Amniotic stem cell (primary cell): ENCODE measurements at places on chromosomes 12 and 14.

DNA sequence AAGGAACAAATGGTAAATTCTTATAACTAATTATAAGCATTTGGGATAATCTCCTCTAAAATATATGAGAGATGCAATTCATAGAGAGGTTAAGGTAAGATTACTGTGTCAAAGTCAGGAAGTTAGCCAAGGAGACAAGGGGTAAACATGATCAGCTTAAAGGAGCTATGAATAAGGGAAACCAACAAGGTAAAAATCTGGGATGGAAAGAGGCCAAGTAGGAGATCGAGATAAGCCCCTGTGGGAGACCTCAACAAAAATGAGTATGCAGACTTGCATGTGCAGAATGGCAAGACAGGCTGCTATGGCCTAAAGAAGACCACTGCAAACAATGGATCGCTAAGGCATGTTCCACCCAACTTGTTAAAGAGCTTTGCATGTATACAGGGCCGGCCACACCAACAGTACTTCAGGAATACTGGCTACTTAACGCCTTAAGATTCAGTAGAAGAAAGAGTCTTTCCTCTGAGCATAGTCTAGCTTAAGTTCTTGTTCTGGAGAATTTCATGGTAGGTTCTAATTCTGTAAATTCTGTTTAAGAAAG is 738.6 kb downstream of the GALC start:
- no peak for DNase-seq

DNA sequence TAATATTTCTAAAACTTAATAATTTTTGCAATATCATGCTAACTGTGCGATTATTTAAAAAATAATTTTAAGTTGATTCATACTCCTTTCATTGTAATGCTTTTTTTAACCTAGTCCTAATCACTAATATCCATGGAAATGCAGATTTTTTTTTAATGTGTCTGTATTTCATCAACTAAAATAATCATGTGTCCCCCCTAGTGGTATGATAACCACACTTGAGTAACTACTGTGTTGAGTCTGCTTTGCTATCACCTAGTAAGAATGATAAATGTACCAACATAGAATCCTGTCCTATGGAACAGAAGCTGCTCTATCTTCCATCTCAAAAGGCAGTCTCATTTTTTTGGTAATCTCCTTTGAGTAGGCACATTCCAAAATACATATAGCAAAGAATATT is 19.1 kb upstream of the SYNE2 start:
- no peak for DNase-seq

DNA sequence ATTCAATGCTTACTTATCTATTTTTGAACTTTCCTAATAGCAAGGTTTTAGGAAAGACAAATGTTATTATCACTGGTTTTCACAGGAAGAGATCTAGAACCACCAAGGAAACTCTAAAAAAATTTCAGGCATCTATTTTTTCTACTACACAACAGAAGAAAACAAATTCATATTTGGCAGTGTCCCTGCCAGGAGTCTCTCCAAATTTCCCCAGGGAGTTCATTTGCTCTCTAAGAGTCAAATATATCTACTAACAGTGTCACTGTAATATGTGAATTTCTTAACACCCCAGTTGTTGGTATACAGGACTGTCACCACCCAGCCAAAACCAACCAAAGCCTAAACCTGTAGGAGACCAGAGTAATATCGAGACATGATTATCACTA is 83.4 kb downstream of the STXBP6 start:
- DNase-seq: no peak

- no peak for DNase-seq
Measured at GRCh38 chr12:48388938-48389337, 38.2 kb upstream of the ZNF641 start.

DNA sequence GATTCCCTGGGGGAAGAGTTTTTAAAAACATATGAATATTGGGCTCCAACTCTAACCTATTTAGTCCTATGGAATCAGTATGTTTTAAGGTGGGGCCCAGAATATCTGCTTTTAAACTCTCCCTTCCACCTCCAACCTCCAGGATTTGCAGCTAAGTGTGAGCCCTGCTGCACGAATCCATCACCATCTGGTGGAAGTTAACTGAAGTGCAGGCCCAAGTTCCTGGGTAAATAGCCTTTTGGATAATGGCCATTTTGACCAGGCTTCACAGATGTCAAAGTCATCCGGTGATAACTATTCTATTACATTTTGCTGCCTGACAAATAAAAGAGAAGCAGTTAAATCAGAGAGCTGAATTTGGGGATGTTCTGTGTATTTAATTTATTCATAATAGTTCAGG is 58.1 kb upstream of the RMST start:
- no peak for DNase-seq

DNA sequence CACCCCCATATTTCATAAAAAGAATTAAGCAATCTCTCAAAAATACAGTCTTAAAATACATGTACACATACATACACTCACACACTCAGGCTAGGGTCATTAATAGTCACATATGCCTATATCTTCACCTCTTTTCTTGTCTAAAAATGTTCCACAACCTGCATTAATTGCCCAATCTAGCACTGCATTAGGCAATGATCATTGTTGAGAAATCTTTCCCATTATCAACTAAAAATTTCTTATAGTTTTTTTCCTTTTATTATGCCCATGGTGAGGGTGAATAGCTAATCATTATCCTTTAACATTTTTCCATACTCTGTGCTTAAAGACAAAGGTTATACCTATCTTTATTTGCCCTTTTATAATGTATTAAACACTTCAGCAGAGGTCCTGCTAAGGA is 38.3 kb downstream of the FSCB start:
- DNase-seq: no peak

DNA sequence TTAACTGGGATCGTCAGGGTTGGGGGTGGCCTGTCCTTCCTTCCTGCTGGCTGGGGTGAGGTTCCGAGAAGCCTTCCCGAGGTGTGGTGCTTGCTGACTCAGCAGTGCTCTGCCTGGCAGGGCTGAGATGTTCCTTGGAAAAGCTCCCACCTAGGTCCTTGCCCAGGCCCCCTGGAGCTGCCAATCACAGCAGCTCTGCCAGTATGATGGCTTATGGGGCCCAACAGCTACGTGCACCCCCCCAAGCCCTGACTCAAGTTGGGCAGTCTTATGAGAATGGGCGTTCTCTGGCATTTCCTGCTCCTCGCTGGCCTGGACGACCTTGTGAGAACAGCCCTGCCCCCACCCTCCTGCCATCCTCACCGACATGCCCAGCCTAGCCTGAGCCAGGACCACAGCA is 292.2 kb upstream of the CRY1 start:
- no peak for DNase-seq

DNA sequence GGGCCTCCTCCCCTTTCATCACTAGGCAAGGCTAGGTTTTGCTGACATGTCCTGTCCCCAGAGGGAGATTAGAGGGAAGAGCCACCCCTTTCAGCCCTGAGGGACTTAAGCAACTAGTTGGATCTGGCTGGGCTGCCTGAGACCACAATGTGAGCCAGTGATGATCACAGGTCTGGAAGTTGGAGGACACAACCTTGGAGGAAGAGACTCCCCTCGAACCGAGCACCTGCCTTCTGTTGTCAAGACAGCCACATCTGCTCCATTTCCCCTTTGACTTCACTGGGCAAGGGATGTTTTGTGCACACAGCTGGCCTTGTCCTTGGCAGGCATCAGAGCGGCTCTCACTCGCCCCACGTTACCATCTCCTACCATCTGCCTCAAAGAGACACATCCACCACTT is 31.4 kb downstream of the MVK start:
- no peak for DNase-seq
